Fibroblast of skin of back (primary cell): ENCODE measurements at places on chromosomes 7 and 10.
A peak's percentile ranks its signal among the peaks of the same experiment; 100 is the strongest.

DNA sequence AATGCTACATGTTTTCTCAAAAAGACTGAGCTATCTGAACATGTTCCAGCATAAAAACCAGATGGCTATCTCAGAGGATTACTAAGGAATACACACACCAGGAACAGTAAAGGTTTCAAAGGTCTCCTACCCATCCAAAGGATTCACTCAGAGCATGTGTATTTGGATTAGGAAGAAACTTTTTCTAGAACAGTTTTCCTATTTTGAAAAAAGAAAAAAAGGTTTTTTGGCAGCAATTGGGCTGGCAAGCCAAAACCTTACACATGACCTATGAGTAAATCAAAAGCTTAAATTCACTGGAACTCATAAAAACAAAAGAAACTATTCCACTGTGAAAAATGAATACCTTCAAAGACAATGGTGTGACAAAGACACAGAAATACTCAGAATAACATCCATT lies 9.6 kb downstream of the TPK1 start:
- no peak for DNase-seq

GRCh38 chr7:92939666-92940360 lies 103.4 kb upstream of the CDK6 start:
- DNase-seq = no peak

- no peak for DNase-seq
These were observed 16.2 kb downstream of the ATG9B start for GRCh38 chr7:151008143-151008510.

DNA sequence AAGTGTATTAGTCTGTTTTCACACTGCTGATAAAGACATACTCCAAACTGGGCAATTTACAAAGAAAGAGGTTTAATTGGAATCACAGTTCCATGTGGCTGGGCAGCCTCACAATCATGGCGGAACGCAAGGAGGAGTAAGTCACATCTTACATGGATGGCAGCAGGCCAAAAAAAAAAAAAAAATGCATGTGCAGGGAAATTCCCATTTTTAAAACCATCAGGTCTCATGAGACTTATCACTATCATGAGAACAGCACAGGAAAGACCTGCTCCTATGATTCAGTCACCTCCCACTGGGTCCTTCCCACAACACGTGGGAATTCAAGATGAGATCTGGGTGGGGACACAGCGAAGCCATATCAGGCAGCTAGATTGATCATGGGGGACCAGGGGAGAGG lies 136.8 kb downstream of the EXOC4 start:
- no peak for DNase-seq

GRCh38 chr10:113583571-113583970 lies 30.7 kb downstream of the HABP2 start:
- DNase-seq = no peak

GRCh38 chr7:137933270-137934017 lies 68.4 kb downstream of the CREB3L2 start:
- DNase-seq = peak; percentile 72

- no peak for DNase-seq
These were observed 64.0 kb upstream of the CDK1 start for GRCh38 chr10:60714233-60714632.
